GM23248 (cell line): ENCODE measurements at places on chromosomes 2 and 18.

GRCh38 chr2:143262389-143262788 lies 133.2 kb downstream of the ARHGAP15 start:
- DNase-seq, result no peak

GRCh38 chr2:230582851-230583283 lies 129.8 kb upstream of the CAB39 start:
- DNase-seq, result no peak

GRCh38 chr2:240240017-240240734 lies 99.7 kb upstream of the OTOS start:
- no peak for DNase-seq

DNA sequence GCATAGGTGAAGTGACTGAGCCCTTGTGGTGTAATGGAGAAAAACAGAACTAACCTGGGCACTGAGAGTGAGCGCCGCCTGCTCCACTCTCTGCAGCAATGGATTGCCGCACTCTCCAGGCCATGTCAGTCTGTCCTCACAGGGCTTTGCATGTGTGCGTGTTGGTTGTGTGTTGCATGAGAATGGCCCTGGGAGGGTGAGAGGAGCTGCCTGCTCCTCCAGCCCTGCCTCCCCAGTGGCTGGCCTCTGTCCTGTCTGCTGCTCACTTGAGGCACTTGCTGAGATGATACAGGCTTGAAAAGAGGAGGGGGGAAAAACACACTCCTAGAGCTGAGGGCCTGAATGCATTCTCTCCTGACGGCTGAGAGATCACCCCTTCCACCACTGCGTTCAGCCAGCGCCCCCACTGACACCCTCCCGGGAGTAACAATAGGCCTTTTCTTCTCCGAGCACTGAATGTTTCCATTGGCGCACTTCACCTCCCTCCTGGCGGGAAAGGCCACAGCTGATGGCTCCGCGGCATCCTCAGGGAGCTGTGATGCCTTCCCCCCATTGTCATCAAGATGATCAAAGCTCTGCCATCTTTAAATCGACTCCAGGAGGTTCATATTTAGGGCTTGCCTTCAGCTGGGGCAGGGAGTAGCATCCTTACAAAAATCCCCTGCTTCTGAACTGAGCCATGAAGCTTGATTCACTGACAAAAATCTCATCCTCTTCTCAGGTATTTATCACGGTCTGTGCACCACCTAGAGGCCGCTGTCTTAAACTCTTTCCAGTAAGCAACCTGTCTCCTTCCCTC lies 49.9 kb upstream of the DAPL1 start:
- peak; percentile 72 for DNase-seq

DNA sequence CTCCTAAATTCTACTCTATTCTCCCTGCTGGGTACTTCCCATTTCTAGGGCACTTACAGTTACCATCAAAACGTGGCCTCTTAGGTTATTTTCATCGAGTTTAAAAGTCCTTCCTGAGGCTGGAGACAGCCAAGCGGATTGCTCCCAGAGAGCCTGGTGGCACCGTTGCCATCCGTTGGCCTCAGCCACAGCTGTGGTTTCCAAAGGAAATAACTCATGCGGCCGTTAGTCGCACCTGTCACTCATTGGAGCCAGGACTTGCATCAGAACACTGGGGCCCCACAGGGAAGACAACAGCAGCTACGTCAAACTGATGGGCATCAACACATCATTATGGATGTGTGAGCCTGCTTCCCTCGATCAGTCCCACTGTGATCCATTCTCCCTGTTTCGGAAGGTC lies 453.4 kb downstream of the BCL11A start:
- no peak for DNase-seq

DNA sequence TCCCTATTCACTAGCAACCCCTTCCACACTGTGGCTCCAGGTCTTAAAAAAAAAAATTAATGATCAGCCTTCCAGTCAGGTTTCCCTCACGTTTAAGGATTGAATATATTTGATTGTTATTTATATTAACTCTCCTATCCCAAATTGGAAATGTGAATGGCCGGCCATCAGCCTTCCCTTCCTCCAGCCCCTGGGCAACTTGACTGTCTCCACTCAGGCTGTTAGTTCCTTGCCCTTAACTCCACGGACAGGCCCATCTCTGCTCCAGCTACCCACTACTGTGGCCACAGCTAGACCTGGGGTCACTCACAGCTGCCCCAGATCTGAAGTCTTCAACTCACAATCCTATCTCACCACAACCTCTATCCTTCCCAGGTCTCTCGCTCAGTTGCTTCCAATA lies 39.9 kb downstream of the THOC1 start:
- no peak for DNase-seq

- DNase-seq, result no peak
Measured at GRCh38 chr2:76498360-76498759, 787.6 kb upstream of the GCFC2 start.
